Neuronal stem cell (in vitro differentiated cells): ENCODE measurements at places on chromosomes 2 and 18.
A peak's percentile ranks its signal among the peaks of the same experiment; 100 is the strongest.

- H3K36me3 ChIP-seq = no peaks in the 10 kb centered on the region
- DNase-seq = no peak
- peaks cover under 1% of the 10 kb centered on the region for H3K4me1 ChIP-seq
- no peak overlapping the region for H3K4me3 ChIP-seq
- no peaks in the 10 kb centered on the region for H3K27me3 ChIP-seq
Observed at GRCh38 chr18:23102493-23103261, 32.6 kb upstream of the CABLES1 start.

DNA sequence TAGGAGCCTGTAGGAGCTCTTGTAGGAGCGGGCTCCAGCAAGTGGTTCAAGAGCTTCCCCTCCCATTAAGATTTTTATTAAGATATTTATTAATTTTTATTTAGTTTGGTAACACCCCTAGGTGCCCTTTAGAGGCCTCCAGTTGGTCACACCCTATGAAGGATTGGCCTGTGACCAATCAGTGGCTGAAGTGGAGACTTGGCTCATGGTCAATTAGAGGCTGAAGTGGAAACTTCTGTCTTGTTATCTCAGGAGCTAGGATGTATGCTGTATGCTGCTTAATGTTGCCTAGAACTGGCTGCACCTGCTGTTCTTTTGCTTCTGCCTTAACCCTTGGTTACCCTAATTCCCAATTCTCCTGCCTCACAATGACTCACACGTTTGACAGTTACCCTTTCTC, 48.7 kb downstream of the DHRS9 start:
- no peak for DNase-seq
- peaks cover 7% of the 10 kb centered on the region for H3K4me1 ChIP-seq
- H3K27me3 ChIP-seq = peaks cover 11% of the 10 kb centered on the region

GRCh38 chr2:196854629-196855028, 45.5 kb upstream of the C2orf66 start:
- peaks cover 3% of the 10 kb centered on the region for H3K36me3 ChIP-seq
- H3K4me3 ChIP-seq = no peak overlapping the region
- H3K27me3 ChIP-seq = no peaks in the 10 kb centered on the region
- H3K4me1 ChIP-seq = no peaks in the 10 kb centered on the region
- H3K27ac ChIP-seq = no peak overlapping the region

DNA sequence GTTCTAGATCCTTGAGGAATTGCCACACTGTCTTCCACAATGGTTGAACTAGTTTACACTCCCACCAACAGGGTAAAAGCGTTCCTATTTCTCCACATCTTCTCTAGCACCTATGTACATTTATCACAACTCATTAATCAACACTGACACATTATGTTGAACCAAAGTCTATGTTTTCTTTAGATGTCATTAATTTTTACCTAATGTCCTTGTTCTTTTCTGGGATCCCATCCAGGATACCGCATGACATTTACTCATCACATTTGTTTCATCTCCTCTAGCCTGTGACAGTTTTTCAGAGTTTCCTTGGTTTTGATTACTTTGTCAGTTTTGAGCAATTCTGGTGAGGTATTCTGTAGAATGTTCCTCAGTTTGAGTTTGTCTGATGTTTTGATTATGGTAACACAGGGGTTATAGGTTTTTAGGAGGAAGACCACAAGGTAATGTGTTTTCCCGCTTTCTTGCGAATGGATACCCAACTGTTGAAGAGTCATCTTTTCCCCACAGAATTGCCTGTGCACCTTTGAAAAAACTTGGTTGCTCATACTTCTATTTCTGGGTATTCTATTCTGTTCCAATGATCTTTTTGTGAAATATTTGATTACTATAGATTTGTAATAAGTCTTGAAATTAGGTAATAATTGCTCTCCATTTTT, 3.0 kb upstream of the UGT1A9 start:
- H3K27ac ChIP-seq = no peak overlapping the region
- no peak overlapping the region for H3K4me3 ChIP-seq
- no peaks in the 10 kb centered on the region for H3K36me3 ChIP-seq
- no peaks in the 10 kb centered on the region for H3K4me1 ChIP-seq
- H3K27me3 ChIP-seq = no peaks in the 10 kb centered on the region
- no peak for DNase-seq

DNA sequence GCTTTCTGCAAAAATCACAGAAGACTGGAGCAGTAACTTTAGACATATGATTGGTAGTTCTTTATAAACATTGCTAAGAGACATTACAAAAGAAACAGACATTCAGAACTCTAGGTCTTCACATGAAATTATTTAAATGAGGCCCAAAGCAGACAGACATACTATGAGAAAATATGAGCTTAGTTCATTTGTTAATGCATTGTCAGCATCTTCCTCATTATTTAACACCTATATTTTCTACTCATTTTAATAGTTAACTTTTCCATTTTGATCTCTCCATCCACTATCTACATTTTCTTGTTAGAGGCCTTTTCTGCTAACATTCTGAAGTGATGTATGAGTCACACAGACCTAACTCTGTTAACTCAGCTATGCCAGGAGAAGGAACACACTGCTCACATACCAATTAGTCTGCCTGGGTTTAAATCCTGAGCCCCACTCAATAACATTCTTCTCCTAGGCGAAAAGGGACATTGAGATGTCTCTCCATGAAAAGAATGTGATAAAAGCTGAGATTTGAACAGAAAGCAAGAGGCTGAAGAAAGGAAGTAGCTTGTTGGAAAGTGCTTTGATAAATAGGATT, 400.3 kb upstream of the PKDCC start:
- H3K27me3 ChIP-seq = no peaks in the 10 kb centered on the region
- H3K4me3 ChIP-seq = no peak overlapping the region
- H3K27ac ChIP-seq = no peak overlapping the region

DNA sequence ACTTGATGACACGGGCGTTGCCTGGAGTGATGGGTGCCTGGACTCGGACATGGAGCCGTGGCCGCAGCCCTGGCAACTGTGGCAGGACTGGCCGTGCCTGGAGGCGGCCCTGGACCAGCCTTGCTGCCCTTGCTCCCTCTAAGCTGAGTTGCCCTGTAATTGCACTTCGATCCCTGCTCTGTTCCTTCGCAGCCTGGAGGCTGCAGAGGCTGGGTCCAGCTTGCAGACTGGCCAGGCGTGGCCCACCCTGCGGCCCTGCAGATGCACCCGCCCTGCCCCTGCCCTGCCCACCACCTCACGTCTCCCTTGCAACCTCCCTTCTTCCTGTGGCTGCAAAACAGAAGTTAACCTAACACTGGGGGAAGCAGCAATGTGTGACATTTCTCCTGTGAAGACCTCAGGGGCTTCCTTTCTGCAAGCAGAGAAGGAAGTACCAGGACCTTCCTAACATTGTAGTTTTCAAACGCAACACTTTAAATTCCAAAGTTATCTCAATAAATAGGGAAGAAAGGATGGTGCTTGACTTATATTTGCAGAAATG, 174.6 kb upstream of the TPO start:
- no peak overlapping the region for H3K4me3 ChIP-seq
- H3K4me1 ChIP-seq = no peaks in the 10 kb centered on the region
- no peaks in the 10 kb centered on the region for H3K27me3 ChIP-seq
- no peaks in the 10 kb centered on the region for H3K36me3 ChIP-seq
- DNase-seq = no peak

DNA sequence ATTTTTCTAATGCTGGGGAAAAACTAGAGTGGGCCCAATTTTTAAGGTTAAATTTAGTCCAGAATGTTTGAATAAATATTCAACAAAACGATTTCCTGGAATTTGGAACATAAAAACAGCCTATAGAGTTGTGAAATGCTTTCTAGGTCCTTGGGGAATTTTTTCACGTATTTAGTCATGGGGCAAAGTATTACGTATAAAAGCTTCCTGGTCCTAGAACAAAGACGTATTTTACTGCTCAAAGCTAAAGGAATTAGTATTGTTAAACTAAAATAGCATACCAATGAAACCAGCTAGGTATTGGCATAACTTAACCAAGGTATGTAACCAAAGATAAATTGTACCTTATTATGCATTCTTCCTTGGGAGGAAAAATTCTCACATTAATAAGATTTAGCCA, 1.6 kb downstream of the SESTD1 start:
- peak overlapping the region; percentile 77 for H3K4me3 ChIP-seq
- H3K4me1 ChIP-seq = peaks cover 6% of the 10 kb centered on the region
- no peak overlapping the region for H3K27ac ChIP-seq
- no peak for DNase-seq
